ENCODE measurements at places on chromosomes 7 and 10.

DNA sequence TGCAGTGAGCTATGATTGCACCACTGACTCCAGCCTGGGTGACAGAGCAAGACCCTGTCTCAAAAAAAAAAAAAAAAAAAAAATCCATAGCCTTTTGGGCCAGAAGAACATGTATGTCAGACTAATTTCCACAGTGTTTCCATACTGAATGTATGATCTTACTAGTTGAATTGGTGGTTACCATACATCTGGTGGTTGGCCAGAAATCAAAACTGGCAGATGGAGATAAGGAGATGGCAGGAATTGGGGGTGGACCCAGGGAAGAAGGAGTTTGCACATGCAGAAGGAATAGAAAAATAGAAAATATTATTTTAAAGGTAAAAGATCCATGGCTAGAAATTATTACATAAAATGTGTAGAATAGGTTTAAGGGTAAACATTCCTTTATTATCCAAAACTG is 3.7 kb upstream of the ATOH7 start:
- DNase-seq: no peak

- no peak for DNase-seq
Measured at GRCh38 chr10:7891634-7892033, 73.3 kb downstream of the TAF3 start.

DNA sequence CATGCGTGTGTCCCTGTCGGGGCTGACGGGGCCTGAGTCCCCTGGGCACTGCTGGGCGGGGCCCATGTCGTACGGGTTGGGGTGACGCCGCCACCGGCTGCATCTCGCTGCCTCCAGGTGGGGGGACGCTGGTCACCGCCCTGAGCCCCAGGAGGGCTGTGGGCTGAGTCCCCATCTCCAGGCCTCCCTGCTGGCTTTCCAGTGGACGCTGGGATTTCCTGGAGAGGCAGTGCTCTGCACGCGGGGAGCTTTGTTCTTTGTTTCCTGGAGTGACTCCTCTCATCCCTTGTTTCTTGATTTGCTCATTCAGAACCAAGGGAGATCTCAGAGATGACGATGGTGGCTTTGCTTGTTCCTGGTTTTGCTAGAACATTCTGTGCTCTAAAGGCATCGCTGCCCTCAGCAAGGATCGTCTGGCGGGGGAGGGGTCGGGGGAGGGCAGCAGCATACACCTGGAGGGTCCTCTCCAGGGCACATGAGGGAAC is 21.0 kb downstream of the PWWP2B start:
- DNase-seq: peak; percentile 61

DNA sequence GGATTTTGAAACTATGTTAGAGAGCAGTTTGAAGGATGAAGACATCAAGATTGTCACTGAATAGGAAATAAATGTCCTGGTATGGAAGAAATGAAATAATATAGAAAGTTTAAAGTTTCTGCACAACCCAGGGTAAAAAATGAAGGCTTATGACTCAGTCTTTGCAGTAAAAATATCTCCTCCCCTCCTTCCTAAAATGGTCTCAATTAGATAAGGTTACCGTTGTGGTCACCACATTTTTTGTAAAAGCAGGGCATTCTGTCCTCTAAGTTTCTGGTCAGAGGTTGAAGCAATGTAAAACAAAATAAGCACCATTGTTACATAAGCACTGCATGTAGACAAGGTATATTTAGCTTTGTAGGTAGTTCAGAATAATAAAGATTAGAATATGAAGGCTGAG is 403.5 kb downstream of the SUGCT start:
- no peak for DNase-seq

GRCh38 chr10:48614481-48615390 is 9.9 kb upstream of the ARHGAP22 start:
- peak; percentile 68 for DNase-seq

GRCh38 chr10:104255311-104255981 is 754 bp downstream of the GSTO1 start:
- DNase-seq: peak; percentile 88

GRCh38 chr10:100828738-100829096 is 83.3 kb downstream of the PAX2 start:
- DNase-seq: no peak

- no peak for DNase-seq
Measured at GRCh38 chr10:94219829-94220228, 142.9 kb downstream of the NOC3L start.

- DNase-seq: no peak
Measured at GRCh38 chr10:1323951-1324350, 267.8 kb downstream of the WDR37 start.

DNA sequence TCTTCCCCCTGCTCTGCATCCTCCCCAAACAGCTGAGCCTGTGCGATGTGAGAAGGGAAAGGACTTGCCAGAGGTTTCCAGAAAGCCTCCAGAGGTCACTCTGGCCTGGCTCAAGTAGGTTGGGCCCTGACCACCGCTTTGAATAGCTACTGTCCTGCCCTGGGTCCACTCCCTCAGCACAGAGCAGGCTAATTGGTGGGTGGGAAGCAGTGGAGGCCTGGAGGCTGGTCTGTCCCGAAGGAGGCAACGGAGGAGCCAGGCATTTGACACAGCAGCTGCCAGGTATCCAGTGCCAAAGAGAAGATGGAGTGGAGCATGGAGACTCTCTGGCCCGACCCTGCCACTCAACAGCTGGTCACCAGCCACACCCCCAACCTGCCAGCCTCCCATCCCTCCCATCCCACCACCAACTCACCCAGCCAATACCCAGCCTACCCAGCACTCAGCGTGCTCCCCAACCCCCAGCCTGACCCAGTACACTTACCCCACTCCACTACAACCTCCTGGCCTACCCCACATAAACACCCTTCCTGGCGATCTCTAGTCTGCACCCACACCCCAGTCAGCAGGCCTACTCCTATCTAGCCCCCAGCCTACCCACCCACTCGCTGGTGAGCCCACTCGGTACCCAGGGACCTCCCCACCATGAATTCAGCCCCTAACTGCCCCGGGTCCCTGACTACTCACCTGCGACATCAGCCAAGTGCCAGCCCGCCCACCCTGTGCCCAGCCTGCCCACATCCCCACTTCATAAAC is 64.6 kb upstream of the COL13A1 start:
- DNase-seq: no peak

DNA sequence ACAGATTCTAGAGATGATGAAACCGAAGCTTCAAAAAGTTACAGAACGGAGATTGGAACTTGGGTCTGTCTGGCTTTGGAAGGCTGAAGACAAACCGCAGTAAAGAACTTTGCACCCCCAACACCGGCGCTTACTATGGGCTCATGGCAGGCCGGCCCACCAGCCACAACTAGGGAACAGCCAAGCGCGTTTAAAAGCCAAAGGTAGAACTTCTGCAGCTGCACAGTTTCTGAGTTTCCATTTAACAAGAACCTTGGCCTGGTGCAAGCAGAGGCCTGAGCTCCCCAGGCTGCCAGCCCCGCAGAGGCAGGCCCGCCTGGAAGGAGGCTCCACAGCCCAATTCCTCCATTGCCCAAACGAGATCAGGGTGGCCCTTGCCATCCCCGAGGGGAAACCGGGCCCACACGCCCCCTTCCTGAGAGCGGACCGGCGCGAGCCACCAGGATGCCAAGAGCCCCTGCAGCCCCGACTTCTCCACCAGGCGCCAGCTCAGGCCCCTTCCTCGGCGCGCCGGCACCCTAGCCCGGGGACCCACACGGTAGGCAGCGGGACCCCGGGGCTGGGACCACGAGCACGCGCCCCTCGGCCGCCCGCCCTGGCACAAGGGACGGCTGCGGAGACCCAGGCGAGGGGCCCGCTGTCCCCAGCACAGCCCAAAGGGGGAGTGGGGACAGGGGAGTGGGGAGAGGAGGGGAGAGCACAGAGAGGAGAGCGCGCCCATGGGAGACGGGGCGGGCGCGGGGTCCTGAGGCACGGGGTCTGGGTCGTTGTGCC is 566 bp downstream of the MAD1L1 start:
- peak; percentile 28 for DNase-seq

GRCh38 chr10:124689911-124690498 is 54.2 kb downstream of the FAM53B start:
- no peak for DNase-seq

GRCh38 chr7:34928052-34928451 is 109.2 kb downstream of the DPY19L1 start:
- DNase-seq: peak; percentile 12

DNA sequence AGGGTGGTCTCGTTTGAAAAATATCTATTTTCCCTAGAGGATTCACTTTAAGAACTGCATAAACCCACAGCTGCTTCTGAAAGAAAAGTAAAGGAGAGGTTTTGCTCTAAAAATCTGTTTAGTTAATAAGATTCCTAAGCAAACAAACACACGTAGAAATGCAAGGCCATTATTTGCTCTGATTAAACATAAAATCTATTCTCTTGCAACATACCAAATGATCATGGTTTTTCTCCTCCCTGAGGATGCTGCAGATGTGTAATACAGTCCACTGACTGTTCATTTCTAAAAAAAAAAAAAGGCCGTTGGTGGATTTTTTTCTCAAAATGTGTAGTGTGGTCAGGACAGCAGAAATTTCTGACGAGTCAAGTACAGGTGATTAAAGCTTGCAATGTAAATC is 98.6 kb downstream of the BUB3 start:
- DNase-seq: no peak

DNA sequence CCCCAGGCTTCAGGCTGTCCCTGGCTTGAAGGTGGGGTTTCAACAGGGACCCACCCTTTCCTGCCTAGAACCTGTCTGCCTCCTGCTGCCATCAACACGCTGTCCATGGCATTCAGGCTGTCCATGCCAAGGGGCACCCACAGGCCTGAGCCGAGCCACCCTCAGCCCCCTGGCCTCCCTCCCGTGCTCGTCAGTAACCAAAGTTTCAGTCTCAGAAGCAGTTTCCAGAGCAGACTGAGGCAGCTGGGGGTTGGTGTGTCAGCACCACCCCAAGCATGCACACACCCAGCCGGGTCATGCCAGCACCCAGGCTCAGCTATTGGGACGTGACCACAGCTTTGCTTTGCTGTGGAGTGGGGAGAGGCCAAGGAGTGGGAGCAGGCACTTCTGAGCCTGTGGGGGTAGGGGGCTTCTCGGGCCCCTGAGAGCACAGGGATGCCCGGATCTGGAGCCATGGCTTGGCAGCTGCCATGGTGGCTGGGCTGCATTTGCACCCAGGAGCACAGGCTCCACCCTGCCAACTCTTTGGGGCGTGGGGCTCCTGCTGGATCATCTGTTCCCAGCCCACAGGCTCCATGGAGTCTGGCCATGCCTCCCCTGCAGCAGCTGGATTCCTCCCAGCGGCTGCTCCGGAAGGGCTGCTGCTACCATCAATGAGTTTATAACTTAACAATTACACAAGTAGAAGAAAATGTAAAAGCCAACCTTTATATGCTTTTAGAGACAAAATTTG is 314.5 kb upstream of the SEMA3C start:
- DNase-seq: no peak

DNA sequence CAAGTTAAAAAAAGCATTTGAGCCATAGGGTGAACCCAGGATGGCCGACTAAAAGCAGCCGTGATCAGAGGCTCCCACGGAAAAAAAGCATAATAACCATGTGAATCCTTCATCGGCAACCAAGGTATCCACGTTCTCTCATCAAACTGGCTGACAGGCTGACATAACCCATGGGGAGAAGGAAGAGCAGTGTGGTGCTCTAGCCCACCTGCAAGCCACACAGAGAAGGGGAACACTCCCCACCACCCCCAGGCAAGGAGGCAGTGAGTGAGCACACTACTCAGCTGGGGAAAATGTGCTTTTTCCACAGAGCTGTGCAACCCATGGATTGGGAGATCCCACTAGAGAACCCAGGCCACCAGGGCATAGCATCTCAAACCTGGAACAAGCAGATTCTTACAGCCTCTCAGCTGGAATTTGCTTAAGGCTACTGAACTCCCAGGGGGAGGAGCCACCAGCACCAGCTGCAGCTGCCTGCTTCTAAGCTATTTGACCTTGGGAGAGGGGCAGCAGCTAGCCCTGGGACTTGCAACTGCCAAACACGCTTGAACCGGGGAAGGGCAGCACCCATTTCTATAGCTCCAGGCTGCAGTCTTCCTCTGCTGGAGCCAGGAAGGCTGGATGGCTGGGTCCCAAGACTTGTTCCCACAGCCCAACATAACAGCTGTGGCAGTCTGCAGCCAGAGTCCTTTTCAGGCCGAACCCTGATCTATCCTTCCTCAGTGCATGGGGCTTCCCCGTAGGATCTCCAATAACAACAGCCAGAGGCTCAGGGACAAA is 178.2 kb upstream of the NRG3 start:
- DNase-seq: no peak

- no peak for DNase-seq
Measured at GRCh38 chr7:35508623-35509400, 186.1 kb downstream of the HERPUD2 start.

GRCh38 chr10:5490032-5490431 is 9.3 kb downstream of the CALML5 start:
- peak; percentile 14 for DNase-seq

DNA sequence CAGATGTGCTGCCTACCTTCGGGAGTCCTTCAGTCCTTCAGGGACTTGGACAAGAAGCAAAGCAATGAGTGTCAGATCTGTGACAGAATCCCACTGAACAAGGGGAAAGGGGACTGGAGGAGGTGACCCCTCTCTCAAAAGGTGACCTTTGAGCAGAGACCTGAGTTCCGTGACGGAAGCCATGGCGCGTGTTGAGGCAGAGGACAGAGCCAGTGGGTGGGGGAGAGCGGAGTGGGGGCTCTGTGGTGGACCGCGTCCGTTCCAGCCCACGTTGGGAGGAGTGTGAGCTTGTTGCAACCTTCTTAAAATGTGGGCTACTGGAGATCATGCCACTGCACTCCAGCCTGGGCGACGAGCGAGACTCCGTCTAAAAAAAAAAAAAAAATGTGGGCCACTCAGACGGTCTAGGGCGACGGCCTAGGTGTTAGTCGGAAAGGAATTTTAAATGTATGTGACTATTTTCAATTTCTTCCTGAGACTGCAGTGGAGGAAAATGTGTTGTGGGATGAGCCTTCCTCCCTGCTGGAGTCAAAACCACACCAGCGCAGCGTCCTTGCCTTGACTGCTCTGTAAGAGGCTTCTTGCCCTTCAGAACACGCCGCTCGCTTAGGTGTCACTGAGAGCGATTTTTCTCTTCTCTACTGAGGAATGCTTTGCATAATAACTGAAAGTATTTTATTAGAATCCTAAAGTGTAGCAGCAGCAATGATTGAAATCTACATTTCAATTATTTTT is 272.7 kb downstream of the CELF2 start:
- DNase-seq: no peak

DNA sequence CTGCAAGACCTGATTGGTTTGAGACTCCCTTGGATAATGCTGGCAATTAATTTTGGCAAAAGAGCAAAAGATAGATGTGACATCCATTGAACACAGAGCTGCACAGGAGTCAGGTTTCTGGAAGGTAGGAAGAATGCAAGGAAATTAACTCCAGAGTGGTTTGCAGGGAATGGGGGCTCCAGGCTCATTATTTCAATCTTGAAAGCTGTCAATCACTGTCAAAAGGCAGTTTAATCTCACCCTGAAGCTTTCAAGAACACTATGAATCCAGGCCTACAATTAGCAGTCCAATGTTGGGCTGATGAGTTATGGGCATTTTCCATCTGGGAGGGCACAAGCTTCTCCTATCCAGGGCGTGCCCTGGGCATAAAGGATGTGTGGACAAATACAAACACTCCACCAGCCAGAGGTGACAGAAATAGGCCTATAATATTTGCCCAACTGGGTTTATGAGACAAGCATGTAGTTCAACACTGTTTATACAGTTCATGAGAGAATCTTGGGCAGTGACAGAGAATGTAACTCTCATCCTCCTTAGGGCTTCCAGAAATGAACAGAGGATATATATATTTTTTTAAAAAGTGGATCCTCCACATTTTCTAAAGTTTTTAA is 80.5 kb downstream of the KCNMA1 start:
- DNase-seq: no peak
